ENCODE measurements at places on chromosomes 2 and 18.

- no peak for DNase-seq
Measured at GRCh38 chr18:62458868-62459716, 63.7 kb upstream of the ZCCHC2 start.

GRCh38 chr18:41444943-41445342 is 510.1 kb upstream of the PIK3C3 start:
- no peak for DNase-seq

GRCh38 chr2:203687165-203687564 is 19.3 kb upstream of the CD28 start:
- DNase-seq: no peak

- DNase-seq: no peak
Measured at GRCh38 chr18:25974630-25975077, 115.8 kb downstream of the SS18 start.

DNA sequence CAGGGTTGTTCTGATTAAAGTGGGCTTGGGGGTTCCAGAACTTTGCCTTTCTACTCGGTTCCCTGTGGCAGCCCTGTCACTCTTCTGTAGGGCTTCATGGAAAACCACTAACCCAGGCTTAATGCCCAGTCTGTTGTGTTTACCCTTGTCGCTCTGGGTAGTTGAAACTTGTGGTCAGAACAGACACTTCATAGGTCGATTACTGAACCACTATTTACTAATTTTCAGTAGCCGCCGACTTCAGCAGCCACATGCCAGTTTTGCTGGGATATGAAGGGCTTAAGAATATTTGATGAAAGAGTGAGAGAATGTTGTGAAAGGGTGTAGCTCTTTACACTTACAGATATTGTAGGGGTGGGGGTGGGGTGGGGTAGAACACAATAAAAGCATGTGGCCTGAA is 362.3 kb downstream of the RND3 start:
- no peak for DNase-seq

DNA sequence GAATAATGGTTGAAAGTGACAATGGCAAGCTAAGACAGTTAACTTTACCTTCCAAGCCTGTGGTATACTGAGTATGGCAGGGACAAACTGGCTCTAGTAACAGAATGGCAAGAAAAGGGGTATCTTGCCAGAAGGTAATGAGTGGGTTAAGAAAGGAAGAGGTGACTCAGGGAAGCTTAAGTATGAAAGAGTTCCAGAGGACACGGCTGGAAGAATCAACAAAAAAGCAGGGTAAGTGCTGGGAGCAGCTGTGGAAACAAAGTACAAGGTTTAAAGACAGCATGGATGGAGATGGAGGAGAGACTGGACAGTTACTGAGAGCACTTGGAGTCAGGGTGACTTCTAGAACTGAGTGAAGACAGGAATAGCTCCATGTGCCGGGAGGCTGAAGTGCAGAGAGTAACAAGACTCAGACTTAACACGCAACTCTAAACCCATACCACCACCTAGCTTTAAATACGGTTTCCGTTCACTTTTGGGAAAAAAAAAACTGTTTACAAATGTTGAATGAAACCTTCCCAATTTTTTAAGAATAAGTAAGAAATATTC is 69.0 kb downstream of the REV1 start:
- DNase-seq: no peak

Data from stimulated activated CD8-positive, alpha-beta memory T cell treated with anti-CD3 and anti-CD28 coated beads, Interleukin-7, amount 100 ng/mL, for 48 hours (primary cell).